Stimulated activated CD8-positive, alpha-beta memory T cell treated with anti-CD3 and anti-CD28 coated beads, Interleukin-7, amount 100 ng/mL, for 48 hours (primary cell): ENCODE measurements at places on chromosomes 1 and 21.
A peak's percentile ranks its signal among the peaks of the same experiment; 100 is the strongest.

DNA sequence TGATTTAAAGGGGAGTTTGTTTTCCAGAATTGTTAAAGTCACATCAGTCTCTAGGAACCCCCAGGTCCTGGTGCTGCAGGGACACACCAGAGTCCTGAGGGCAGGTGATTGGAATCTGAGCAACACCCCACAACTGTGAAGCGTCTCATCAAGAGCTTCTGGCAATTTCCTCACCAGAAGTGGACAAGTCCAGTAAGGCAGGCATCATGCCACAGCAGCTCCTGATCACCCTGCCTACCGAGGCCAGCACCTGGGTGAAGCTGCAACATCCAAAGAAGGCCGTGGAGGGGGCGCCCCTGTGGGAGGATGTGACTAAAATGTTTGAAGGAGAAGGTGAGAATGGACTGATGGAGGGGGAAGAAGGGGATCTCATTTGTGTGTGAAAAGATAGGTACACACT is 2.1 kb downstream of the ZFP69 start:
- no peak for DNase-seq

GRCh38 chr1:115275216-115275615 is 62.8 kb downstream of the NGF start:
- no peak for DNase-seq

- DNase-seq, result no peak
These were observed 90.6 kb downstream of the C1orf94 start for GRCh38 chr1:34267326-34267725.

- no peak for DNase-seq
These were observed 391.0 kb downstream of the OMA1 start for GRCh38 chr1:58155418-58156123.

- no peak for DNase-seq
These were observed 88.2 kb downstream of the TIAM1 start for GRCh38 chr21:31255896-31256295.

GRCh38 chr21:26751305-26751704 is 93.9 kb downstream of the ADAMTS1 start:
- no peak for DNase-seq

- no peak for DNase-seq
These were observed 11.4 kb downstream of the PRPF3 start for GRCh38 chr1:150332651-150333290.

- DNase-seq, result no peak
These were observed 19.3 kb upstream of the AADACL3 start for GRCh38 chr1:12696658-12697057.

GRCh38 chr1:30046751-30047150 is 676.6 kb downstream of the MATN1 start:
- DNase-seq, result no peak

DNA sequence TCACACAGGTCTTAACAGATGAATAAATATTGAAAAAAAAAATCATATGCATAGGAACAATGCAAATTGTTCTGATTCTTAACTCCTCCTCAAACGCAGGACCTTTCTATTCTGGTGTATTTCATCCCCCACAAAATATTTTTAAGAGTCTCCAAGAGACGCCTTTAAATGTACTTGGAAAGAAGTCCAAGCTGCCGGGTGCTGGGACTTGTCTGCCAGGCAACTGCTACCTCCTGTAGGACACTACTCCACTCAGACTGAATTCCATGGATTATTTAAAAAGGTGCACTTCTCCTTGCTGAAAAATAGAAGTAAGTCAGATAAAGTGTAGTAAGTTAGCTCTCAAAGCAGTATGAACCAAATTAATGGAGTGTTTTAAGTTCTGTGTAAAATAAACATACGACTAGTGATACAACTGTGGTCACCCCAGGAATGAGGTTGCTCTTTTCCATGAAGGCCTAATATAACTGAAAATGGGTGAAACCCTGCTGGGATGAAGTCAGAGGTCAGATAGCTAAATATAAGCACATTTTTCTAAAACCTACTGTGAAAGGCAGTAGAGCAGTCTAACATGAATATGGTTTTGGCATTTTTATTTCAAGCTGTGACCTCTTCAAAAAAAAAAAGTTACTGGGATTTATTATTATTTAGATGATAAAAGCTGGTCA is 189.2 kb upstream of the PBX1 start:
- no peak for DNase-seq

- DNase-seq, result no peak
These were observed 240.5 kb upstream of the MAP1LC3C start for GRCh38 chr1:242239398-242239797.

DNA sequence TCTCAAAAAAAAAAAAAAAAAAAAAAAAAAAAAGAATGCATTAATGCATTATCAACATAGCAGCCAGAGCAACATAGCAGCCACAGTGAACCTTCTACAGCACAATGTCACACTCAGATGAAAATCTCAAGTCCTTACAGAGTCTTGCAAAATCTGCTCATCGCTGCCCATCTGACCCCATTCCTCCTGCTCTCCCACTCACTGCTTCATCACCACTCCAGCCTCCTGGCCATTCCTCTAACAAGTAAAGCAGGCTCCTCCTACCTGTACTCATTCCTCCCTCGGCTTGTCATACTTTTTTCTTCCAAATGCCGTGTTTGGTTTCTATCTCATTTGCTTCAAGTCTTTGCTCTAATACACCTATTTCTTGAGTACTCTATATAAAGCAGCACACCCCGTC is 29.5 kb downstream of the BRINP2 start:
- no peak for DNase-seq

- DNase-seq, result no peak
These were observed 2.3 kb downstream of the ARF1 start for GRCh38 chr1:228084797-228085196.

DNA sequence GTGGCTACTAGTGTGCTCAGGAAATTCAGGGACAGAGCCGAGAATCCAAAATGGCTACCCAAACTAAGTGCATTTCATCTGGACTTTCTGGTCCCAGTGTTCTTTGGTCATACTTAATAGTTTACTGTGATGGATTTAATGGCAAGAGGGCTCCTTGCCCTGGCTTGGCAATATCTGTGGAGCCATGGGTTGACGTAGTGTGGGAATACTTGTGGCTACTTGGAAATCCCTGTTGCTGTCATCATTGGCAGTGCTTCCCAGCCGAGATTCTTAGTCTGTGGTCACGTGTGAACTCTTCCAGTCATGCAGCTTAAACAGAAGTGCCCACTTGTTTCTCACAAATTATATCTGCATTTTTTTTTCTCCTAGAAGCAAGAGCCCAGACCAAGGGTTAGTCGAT is 198.9 kb downstream of the HS2ST1 start:
- no peak for DNase-seq

DNA sequence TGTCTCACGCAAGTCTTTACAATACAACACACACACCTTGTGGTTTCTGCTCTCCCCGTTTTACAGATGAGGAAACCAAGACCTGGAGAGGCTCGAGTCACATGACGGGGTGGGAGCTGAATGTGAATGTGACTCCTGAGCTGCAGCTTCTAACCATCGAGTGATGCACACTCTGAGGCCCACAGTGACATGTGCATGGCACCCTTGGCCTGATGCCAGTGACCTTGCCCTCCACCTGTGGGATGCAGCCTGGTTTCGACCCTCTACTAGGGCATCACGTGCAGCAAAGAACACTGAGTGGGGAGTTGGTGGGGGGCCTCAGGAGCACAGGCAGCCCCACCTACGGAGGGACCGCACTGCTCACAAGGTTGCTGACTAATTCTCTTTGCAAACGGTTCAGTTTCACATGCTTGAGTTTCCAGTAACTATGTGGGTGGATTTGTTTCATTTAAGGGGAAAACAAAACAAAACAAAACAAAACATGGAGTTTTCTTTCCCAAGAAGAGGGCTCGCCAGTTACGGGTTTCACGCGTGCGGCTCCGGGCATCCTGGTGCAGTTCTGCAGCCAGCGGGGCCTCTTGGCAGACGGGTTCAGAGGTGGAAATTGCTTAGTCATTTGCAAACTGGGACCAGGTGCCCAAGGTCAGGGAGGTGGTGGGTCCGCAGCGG is 22.9 kb downstream of the SPSB1 start:
- DNase-seq, result peak; percentile 43

DNA sequence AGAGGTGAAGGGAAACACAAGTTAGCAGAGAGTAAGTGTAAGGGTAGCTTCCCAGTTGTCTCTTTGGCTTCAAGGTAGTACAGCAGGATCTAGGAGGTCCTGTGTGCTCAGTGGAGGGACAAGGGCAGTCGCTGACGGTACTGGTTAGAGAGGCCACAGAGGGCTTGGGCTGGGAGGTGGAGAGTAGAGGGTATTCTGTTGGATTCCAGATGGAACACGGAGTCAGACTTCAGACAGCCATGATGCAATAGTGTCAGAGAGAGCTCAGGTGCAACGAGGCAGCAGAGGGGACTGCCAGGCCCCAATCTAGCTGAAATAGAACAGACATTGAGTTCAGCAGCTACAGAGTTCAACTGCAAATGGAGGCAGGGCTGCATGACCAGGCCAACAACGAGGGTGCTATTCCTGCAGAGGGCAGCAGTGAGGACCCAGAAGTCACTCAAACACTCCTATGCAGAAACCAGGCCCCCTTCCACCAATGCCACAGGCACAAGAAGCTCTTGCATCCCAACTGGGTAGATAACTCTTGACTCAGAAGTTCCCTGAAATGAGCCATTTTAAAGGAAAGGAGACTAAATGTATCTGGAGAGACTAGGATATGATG is 325.0 kb upstream of the ESRRG start:
- DNase-seq, result no peak

- DNase-seq, result no peak
These were observed 70.6 kb upstream of the PUM1 start for GRCh38 chr1:31135973-31136600.

DNA sequence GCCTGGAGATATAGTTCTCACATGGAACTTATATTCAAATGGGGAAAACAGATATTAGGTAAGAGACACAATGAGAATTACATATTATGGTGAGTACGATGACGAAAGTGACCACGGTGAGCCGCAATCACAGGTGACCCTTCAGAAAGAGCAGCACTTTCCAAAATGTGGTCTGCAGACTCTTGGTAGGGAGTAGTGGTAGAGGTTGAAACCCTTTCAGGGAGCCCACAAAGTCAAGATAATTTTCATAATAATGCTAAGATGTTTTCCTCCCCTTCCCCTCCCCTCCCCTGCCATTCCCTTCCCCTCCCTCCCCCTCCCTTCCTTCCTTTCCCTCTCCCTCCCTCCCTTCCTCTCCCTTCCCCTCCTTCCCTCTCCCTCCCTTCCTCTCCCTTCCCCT is 83.5 kb upstream of the AKT3 start:
- no peak for DNase-seq

- DNase-seq, result no peak
These were observed 73.5 kb downstream of the ATF6 start for GRCh38 chr1:161839591-161839990.

DNA sequence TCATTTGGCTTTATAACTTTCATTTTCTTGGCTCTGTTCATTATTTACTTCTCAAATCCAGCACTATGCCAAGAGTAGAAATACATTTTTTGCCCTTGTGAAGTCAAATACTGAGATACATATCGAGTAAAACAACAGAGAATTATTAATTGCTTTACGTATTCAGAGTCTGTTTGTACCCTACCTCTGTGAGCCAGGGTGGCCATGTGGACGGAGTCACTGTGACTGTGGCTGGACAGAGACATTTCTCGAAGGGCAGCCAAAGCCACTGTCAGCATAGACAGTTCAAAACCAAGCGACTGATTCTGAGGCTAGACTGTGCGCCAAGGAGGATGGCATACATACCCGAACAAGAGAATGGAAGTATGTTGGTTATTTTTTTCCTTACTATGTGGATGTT is 391.0 kb upstream of the PROX1 start:
- no peak for DNase-seq

GRCh38 chr1:83999316-83999819 is 436 bp upstream of the TTLL7 start:
- DNase-seq, result peak; percentile 10

GRCh38 chr1:209648346-209648745 is 3.9 kb downstream of the LAMB3 start:
- no peak for DNase-seq

GRCh38 chr1:110092991-110093390 is 19.3 kb upstream of the UBL4B start:
- DNase-seq, result no peak

DNA sequence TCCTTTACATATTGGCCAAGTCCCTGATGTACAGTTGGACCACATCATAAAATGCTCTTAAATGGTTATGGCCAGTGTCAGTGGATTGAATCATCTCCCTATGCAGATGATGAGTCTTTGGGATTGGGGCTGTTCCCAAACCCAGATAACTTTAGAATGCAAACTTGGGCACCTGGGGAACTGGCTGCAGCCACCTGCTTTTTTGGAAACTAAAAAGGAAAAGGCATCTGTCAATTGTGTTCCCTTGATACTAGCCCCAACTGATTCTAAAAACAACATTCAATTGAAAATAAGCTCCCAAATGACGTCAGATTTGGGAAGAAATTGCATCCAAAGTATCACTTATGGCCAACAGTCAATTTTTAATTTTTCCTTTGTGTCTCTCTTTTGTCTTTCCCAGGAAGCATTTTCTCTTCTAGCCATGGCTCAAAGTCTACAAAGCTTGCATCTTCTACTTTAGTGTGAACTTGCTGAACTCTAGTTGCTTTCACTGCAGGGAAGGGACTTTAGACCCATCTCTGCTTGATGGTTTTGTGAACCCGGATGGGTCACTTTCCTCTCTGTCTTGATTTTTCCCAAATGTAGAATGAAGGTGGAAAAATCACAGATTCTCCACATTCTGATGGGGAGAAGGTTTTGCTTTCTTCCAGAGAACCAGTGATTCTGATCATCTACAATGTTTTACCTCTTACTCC is 402.3 kb upstream of the USP24 start:
- no peak for DNase-seq

- DNase-seq, result no peak
These were observed 403 bp upstream of the PSEN2 start for GRCh38 chr1:226870026-226870400.

DNA sequence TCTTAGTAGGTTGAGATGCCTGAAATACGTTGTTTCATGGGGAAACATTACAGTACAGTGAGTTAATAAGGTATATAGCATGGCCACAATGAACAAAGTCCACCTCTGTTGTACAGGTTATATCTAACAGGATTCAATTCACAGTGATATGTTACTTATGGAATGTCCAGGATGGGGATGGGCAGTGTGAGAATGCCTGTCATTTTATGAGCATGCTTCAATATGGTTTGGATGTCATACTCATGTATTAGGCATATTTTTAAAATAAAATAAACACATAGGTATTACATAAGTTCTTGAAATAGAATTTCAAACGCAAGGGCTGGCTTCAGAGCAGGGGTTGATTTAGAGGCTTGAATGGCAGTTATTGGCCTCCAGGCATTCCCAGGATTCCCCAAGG is 6.1 kb upstream of the PHLDA3 start:
- DNase-seq, result no peak

DNA sequence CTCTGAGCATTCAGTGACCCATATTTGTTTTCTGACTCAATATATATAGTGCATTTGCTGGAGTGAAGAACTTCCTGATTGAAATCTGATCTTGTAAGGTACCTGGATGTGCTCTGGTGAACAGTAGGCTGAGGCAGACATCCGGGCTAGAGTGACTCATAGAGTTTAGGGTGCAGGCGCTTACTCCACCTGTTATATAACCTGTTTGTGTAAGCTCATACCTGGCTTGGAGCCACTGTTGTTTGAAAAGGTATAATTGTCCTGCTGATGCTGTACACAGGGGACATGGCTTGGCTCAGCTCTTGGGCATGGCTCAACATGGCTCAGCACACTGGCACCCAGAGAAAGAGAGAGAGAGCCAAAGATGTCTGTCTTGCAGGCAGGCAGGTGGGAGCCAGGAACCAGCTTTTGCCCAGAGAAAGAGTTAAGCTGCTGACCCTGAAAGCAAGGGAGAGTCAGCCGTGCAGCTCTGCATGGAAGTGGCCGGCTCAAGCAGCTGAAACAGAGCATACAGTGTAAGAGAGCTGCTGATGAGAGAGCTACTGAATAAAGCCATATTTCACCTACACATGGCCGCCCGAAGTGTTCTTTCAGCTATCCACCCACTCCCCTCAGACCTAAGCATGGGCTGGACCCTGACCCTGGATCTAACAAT is 43.2 kb downstream of the GJA5 start:
- DNase-seq, result no peak
